ENCODE measurements at places on chromosomes 3 and 15. TPM values are rescaled to one million over a fixed set of nuclear protein-coding genes. Genes with fewer than 3 reads are reported as not detected.

DNA sequence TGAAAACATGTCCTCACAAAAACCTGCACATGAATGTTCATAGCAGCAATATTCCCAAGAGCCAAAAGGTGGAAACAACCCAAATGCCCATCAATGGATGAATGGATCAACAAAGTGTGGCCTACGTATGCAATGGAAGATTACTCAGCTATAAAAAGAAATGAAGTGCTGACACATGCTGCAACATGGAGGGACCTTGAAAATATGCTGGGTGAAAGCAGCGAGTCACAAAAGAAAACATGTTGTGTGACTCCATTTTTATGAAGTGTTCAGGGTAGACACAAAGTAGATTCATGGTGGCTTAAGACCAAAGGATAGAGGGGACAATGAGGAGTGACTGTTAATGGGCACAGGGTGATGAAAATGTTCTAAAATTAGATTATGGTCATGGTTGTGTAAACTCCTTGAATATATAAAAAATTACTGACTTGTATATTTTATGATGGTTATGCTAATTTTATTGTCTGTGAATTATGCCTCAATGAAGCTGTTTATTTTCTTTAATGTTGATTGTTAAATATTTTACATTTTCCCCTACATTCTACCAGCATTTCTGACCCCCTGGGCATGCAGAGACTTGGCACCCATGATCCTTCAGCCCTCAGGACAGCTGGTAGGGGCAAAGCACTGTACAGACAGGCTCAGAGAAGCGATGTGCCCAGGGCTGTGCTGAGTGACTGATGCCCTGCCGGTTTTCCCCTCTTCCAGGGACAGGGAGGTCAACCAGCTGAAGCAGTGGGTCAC, 37.8 kb downstream of the CFAP100 start:
- H3K4me1 ChIP-seq = no peaks in the 10 kb centered on the region
- no peaks in the 10 kb centered on the region for H3K36me3 ChIP-seq
- no peak overlapping the region for H3K4me3 ChIP-seq
- H3K27me3 ChIP-seq = no peaks in the 10 kb centered on the region

DNA sequence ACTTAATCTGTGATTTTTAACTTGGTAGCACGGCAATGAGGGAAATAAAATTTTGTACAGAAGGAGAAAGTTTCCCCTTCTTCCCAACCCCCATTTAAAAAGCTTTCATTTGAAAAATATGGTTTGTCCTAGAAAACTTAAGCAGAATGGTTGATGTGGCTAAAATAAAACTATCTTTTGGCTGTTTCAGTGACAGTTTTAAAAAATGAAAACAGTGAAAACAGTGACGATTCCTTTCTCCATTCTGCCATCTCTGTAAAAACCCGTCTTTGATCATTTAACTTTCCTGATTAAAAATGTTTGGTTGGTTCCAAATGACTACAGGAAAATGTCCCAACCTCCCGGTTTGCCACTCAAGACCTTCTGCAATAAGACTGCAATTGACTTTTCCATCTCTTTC, 160.7 kb downstream of the EBLN2 start:
- peaks cover 10% of the 10 kb centered on the region for H3K4me1 ChIP-seq
- H3K36me3 ChIP-seq = no peaks in the 10 kb centered on the region

GRCh38 chr3:129025691-129026435, 24.8 kb downstream of the EFCC1 start:
- DNase-seq = no peak
- H3K36me3 ChIP-seq = no peaks in the 10 kb centered on the region
- H3K27ac ChIP-seq = no peak overlapping the region
- no peak overlapping the region for H3K4me3 ChIP-seq
- H3K4me1 ChIP-seq = no peaks in the 10 kb centered on the region
- peaks cover 47% of the 10 kb centered on the region for H3K27me3 ChIP-seq

GRCh38 chr3:126026277-126026751, 57.3 kb downstream of the ROPN1B start:
- no peaks in the 10 kb centered on the region for H3K4me1 ChIP-seq
- DNase-seq = no peak
- H3K27ac ChIP-seq = no peak overlapping the region

DNA sequence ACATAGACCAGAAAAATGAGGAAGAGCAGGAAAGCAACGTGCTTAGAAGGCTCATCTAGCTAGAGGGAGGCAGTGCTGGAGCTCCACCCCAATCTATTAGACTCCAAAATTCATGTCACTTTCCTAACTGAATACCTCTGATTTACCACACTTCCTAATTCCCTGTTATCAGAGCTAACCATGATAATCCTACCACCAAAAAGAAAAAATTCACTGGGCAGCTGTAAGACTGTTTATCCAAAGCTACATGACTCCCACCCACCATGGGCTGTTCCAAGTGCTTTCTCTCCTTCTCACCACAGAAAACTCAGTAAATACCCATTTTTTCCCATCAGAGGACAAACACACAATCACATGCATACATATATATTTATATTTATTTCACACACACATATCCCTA, 479.5 kb upstream of the WNT5A start:
- DNase-seq = no peak
- no peaks in the 10 kb centered on the region for H3K27me3 ChIP-seq
- H3K4me3 ChIP-seq = no peak overlapping the region

DNA sequence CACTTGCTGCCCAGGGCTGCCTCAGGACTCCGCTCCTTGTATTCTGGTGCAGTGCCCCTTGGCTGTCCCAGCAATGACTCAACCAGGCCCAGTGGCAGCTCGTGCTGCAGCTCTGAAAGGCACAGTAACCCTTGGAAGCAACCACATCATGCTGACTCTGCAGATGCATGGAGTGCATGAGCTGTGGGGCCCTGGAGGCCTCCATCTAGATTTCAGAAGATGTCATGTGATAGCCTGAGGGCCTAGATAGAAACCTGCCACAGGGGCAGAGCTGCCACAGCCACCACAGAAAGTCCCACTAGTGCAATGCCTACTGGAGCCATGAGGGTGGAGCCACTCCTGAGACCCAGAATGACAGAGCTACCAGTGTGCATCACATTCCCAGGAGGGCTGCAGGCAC, 117.1 kb upstream of the SMAD3 start:
- H3K4me3 ChIP-seq = no peak overlapping the region
- no peak overlapping the region for H3K27ac ChIP-seq
- peaks cover 10% of the 10 kb centered on the region for H3K4me1 ChIP-seq

- no peaks in the 10 kb centered on the region for H3K27me3 ChIP-seq
- no peaks in the 10 kb centered on the region for H3K4me1 ChIP-seq
- peak; percentile 46 for DNase-seq
- H3K36me3 ChIP-seq = peaks cover 61% of the 10 kb centered on the region
- no peak overlapping the region for H3K4me3 ChIP-seq
Measured at GRCh38 chr15:80906159-80906766, 83.4 kb downstream of the MESD start.

DNA sequence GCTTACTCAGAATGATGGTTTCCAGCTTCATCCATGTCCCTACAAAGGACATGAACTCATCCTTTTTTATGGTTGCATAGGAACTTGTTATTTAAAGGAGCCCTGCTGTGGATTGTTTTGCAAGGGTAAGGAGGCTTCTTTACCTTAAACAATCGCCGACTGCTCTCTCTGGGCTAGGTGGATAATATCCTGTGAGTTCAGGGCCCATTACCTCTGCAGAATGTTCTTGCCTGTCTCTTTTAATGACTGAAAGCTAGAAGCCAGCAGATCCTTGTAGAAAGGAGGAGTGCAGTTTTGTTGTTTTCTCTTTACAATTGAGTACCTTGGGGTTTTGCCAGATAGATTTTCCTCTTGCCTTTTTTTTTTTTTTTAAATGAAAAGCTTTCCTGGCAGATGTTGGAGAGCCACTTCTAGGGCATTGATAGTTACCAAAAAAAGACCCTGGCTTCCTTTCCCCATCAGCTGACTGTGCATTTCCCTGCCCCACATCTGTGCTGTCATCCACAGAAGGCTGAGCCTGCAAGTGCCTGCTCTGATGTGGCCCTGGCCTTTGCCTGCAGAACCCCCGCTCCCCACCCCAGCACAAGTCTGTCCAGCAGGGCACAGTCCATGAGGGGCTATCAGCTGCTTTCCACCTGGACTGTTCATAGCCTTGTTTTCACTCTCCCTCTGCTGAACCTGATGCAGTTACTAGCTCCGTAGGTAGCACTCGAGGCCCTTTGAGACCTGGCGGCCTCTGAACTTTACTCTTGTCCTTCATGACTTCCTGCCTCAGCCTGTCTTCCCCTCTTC, 113.1 kb downstream of the CHCHD6 start:
- H3K4me1 ChIP-seq = peaks cover 9% of the 10 kb centered on the region
- H3K4me3 ChIP-seq = no peak overlapping the region
- H3K27ac ChIP-seq = no peak overlapping the region
- no peaks in the 10 kb centered on the region for H3K36me3 ChIP-seq
- peak; percentile 28 for DNase-seq
- no peaks in the 10 kb centered on the region for H3K27me3 ChIP-seq

DNA sequence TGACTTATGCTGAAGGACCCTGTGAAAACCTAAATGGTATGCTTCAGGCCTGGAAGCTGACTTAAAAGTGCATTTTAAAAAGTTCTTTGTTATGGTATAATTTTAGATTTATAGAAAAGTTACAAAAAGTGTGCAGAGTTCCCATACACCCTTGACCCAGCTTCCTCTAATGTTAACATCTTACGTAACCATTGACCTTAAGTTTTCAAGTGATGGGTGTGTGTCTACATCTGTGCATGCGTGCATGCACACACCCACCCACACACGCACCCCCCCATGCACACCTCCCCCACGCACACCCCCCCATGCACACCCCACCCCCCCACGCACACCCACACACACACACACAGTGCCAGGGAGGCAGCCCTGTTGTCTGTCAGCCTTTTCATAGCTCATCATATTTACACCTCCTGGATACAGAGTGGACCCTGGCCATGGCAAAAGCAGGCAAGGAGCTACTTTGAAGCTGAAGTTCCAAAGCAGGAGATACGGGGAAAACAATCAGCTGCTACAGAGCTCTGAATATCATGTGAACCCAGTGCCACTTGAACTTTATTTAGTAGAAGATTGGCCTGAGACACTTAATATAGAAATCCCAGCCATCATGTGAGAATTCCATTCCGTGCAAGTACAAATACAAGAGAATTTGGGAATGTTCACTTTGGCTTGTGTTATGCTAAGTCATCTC, 30.0 kb upstream of the TRAK1 start:
- H3K27me3 ChIP-seq = no peaks in the 10 kb centered on the region
- peak overlapping the region; percentile 100 for H3K27ac ChIP-seq
- no peak for DNase-seq
- H3K36me3 ChIP-seq = no peaks in the 10 kb centered on the region
- H3K4me1 ChIP-seq = peaks cover 45% of the 10 kb centered on the region

DNA sequence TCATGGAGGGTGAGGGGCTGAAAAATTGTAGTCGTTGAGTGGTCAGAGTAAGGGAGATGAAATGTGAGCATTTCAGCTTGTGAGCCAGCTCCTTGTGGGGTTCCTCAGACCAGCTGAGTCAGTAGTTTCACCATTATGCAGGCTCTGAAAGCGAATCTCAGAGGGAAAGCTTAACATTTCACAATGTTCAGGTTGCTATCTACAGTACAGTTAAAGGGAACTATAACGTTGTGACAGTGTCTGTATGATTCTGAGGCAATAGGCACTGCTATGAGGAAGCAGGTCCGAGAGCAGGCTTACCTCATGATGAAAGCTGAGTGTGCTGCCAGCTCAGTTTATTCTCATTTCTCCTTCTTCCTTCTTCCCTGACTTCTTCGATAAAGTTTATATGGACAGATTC, 469.6 kb downstream of the EDEM1 start:
- DNase-seq = no peak
- H3K27me3 ChIP-seq = no peaks in the 10 kb centered on the region
- no peaks in the 10 kb centered on the region for H3K4me1 ChIP-seq
- no peak overlapping the region for H3K4me3 ChIP-seq

DNA sequence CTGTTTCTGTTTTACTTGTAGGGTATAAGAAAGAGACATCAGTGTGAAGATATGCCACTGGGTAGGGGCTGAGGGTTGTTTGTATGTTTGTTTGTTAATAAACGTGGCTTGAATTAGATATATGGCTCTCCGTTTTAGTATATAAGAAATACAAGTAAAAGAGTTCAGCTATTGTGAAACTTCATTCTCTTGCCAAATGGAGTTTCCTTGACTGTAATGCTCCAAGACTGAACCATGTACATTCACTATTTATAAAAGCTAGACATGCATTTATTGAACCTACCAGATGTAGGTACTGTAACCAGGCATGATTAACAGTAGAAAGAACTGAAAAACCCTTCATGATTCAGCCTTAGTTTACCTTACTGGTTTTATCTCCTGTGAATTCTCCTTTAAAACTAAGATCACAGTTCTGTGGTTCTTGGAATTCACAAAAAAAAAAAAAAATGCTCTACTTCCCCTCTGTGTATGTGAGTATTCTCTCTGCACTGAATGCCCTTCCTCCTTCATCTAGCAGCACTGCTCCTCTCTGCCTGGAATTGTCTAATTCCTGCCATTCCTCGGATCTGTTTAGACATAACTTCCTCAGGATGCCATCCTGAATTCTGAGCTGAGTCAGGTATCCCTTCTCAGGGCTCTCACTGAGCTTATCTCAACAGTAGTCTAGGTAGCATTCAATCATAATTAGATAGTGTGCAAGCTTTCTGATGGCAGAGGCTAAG, 504.4 kb downstream of the FHIT start:
- peak; percentile 43 for DNase-seq
- H3K4me3 ChIP-seq = no peak overlapping the region
- no peak overlapping the region for H3K27ac ChIP-seq
- H3K36me3 ChIP-seq = no peaks in the 10 kb centered on the region
- peaks cover 22% of the 10 kb centered on the region for H3K4me1 ChIP-seq

- peaks cover 18% of the 10 kb centered on the region for H3K27me3 ChIP-seq
- H3K36me3 ChIP-seq = no peaks in the 10 kb centered on the region
- no peak overlapping the region for H3K4me3 ChIP-seq
- H3K27ac ChIP-seq = no peak overlapping the region
Measured at GRCh38 chr3:132062535-132062934, 27.7 kb upstream of the CPNE4 start.

DNA sequence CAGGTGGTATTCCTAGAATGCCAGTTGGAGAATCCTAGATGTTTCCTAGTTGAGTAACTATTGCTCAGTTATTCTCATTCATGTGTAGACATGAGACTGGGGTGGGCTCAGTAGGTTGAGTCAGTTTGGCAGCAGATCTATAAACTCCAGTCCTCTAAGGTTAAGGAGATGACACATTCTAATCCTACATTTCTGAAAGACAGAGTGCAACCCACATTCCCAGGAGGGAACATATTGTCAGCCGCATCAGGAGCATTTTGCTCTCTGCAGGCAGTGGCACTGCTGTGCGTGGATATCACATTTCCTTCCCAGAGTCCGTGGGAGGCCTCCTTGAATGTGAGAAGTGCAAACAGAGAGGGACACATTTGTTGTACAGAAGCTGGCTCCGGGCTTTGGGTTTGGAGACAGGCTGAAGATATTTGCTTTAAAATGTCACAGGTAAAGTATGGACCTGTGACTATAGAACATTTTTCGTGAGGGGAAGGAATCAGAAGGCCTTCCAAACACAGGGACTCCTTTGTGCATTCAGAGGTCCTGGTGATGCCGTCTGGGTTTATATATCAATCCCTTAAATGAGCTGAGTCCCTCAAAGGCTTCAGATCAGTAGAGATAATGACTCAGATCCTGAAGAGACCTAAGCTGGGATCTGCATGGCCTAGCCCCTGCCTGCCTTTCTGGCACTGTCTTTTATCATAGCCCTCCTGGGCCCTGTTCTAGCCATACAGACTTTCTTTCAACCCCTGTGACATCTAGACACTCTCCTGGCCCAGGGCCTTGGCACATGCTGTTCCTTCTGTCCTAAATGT, 156.5 kb downstream of the CADPS start:
- peak; percentile 67 for DNase-seq
- no peaks in the 10 kb centered on the region for H3K36me3 ChIP-seq
- H3K27ac ChIP-seq = no peak overlapping the region

IQCH gene
- 4.1 TPM for total RNA-seq

MOBP gene
- not detected for total RNA-seq

CCDC32 gene
- total RNA-seq = 44.7 TPM

FEZF2 gene
- not detected for total RNA-seq

PDHB gene
- total RNA-seq = 110 TPM

CPNE9 gene
- total RNA-seq = not detected

KLHL40 gene
- not detected for total RNA-seq

JMJD7 gene
- 11.7 TPM for total RNA-seq

FAM3D gene
- not detected for total RNA-seq
